CD4-positive, alpha-beta T cell treated with Interleukin-1 beta for 1 hour (primary cell): ENCODE measurements at places on chromosomes 4 and X.

- DNase-seq: no peak
Observed at GRCh38 chr4:19324184-19324583, 927.5 kb upstream of the SLIT2 start.

- DNase-seq: no peak
Observed at GRCh38 chrX:64186974-64187761, 18.3 kb downstream of the AMER1 start.

GRCh38 chr4:16826406-16826910, 72.0 kb downstream of the LDB2 start:
- no peak for DNase-seq

- no peak for DNase-seq
Observed at GRCh38 chr4:107548211-107548905, 171.7 kb downstream of the PAPSS1 start.

GRCh38 chrX:108310506-108310905, 127.7 kb downstream of the COL4A6 start:
- no peak for DNase-seq

DNA sequence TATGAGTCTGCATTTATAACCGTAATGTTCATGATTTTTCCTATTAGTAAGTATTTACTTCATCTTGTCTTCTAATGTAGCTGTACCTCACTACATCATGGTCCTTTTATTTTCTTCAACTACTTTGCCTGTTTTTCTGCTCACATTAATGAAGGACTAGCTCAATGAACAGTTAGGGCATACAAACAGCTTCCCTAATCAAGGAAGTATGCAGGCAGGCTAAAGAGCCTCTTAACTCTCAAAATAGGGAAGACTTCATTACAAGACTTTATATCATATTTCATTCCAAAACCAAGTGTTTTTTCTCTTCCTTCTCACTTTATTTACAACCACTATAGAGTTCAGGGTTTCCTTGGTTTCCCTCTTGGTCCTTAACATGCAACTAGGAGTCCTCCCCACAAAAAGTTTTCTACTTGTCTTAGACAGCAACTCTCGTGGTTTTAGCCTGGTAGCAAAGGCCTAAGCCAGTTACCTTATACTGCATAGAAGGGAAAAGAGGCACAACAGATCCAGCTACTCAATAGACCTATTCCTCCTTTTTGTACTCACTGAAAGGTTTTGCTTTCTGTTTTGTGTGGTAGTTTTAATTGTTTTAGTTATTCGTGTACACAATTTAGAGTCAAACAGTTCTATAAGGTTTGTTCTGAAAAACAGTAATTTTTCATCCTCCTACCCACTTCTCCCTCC, 40.8 kb downstream of the SMIM14 start:
- no peak for DNase-seq
